Right forelimb (tissue), 1 donor: ENCODE measurements at places on chromosomes 5 and 9.

- DNase-seq: no peak
Observed at GRCh38 chr9:130034570-130034969, 8.4 kb downstream of the FNBP1 start.

GRCh38 chr9:35797311-35798109 is 6.1 kb downstream of the NPR2 start:
- DNase-seq: no peak

GRCh38 chr9:136024696-136025316 is 63.6 kb upstream of the UBAC1 start:
- DNase-seq: peak; percentile 38

GRCh38 chr5:136197462-136198142 is 4.6 kb upstream of the SMIM32 start:
- DNase-seq: no peak

GRCh38 chr5:75053054-75053303 is 621 bp upstream of the GCNT4 start:
- DNase-seq: no peak

- DNase-seq: peak; percentile 62
Observed at GRCh38 chr9:35035851-35036701, 36.3 kb downstream of the VCP start.

GRCh38 chr5:65209341-65209740 is 272.4 kb downstream of the ADAMTS6 start:
- no peak for DNase-seq

GRCh38 chr9:35226651-35227050 is 64.8 kb downstream of the UNC13B start:
- DNase-seq: no peak

DNA sequence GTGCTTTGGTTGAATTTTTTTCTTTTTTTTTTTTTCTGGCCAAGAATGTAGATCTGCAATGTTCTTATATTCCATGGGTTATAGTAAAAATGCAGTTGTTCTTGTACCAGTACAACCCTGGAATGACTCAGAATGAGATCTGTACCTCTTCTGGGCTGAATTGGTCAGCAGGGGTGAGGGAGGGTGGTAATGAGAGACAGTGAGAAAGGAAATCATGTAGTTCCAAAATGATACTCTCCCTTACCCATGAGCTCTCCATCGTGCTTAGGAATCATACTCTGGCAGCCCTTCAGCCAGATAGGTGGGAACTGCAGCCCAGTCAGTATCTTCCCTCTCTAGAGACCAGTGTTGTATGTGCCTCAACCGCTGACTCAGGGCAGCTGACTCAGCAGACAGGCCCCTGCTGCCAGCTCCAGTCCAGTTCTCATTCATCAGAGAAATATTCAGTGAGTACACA is 2.1 kb upstream of the GLIS3 start:
- no peak for DNase-seq

- DNase-seq: no peak
Observed at GRCh38 chr9:81772144-81772543, 82.8 kb upstream of the TLE1 start.

DNA sequence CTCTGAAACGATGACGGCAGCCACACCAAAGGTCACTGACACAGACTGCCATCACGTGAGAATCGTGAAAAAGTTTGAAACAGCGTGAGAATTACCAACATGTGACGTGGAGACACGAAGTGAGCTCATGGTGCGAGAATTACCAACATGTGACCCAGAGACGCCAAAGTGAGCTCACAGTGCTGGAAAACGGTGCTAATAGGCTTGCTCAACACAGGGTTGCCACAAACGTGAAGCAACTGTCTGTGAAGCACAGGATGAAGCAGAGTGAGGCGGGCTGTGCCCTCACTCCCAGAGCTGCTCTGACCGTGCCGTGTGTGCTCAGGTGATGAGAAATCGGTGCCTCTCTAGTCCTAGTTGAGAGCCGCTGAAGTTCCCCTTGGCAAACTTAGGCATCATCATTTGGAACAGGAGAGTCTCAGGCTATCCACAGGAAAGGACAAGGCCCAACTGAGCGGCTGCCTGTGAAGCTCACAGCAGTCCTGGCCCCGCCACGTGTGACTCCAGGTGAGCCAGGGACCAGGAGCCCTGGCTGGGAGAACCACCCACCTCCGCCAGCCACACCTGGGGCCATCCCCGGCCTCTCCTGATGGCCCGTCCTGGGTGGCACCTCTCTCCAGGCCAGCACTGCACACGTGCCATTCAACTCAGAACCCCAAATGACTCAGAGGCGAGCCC is 29.8 kb upstream of the SLC6A3 start:
- DNase-seq: no peak

DNA sequence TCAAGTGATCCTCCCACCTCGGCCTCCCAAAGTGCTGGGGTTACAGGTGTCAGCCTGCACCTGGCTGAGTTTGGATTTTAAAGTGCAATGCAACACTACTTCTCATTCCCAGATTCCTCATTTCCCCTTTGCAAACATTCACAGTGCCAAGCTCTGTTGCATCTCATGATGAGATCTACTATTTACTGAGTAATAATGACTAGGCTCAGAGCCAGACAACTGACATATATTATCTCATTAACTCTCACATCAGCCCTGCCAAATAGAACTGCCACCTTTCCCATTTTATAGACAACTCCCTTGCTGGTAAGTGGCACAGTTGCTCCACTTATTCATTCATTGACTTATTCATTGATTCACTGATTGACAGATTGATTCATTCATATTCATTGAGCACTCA is 7.0 kb downstream of the PDE6A start:
- no peak for DNase-seq

DNA sequence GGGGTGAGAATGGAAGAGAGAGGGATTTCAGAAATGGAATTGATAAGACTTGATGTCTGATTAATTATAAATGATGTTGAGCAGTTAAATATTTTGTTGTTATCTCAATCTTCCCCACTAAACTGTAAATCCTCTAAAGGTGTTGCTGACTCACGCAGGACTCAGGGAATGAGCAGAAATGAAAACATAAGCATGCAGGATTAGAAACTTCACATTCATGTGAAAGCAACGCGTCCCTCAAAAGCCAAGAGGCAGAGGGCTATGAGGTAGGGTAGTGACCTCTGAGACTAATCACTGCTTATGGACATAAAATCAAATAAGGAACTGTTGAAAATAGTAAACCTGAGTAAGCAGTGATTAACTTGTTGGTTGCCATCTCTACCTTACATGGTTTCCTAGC is 21.1 kb downstream of the ADAMTSL1 start:
- DNase-seq: no peak

DNA sequence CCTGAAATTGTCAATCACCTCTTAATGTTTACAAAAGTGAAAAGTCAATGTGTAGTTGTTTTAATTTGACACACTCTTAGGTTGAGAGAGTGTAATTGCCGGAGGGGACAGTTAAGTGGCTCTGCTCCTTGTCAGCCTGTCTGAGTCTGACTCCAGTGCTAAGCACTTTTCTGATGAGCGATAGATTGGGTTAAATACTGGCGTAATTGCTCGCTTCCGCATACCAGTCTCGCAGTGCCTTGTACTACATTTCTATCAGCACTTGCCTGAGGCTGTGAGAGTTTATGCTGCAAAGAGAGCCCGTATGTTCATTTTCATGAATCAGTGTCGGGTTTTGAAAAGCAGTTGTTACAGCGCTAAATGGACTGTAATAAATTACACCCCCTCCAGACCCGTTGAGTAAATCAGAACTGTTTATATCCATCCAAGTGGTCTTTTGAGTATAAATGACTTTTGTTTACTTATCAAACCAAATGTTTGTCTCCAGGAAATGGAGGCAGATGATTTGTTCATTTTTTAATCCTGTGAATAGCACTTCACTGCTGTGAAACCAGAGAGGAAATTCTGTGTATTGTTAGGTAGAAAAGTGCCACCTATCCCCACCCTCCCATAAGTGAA is 41.0 kb upstream of the DMRT3 start:
- no peak for DNase-seq

DNA sequence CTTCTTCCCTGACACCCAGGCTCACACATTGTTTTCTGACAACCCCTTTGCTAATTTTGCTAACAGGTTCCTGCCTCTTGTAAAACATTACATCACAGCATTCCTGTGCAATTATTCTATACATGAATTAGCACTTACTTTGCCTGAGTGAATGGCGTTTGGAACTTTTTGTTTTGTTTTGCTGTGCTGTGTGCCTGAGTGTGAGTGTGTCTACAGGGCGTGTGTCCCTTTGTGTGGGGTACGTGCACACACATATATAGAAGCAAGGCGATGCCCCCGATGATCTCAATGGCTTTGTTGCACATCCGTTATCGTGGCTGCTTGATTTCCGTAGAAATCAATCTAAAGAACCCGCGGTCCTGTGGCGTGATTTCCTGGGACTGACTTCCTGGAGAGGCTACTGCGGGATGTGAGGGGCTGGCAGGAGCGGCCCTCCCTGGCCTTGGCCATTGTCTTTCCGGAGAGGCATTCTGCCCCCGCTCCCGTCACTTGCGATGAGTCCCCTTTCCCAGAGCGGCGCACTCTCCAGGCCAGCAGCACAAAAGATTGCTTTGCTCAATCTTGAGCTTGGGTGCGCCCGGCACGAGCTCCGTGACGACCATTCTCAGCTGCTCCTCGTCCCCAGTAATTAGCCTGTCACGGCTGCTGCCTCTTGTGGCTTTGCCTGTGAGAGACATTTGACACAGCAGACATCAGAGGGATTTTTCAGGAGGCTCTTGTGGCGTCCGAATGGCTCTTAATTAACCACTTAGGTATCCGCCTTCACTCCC is 398.1 kb upstream of the IRX1 start:
- DNase-seq: peak; percentile 60

DNA sequence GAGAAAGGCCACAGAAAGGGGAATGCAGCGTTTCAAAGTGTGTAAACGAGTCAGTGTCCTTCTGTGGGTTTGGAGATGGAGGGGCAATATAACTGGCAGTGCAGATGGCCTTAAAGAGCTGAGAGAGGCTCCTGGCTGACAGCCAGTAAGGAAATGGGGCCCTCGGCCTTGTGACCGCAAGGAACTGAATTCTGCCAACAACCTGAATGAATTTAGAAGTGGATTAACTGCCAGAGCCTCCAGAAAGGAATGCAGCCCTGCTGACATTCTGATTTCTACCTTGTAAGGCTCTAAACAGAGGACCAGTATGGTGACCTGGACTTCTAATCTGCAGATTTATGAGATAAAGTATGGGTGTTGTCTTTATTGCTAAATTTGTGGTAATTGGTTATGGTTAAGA is 17.5 kb upstream of the NREP start:
- peak; percentile 72 for DNase-seq

GRCh38 chr5:56356121-56356835 is 123.1 kb upstream of the ANKRD55 start:
- no peak for DNase-seq

DNA sequence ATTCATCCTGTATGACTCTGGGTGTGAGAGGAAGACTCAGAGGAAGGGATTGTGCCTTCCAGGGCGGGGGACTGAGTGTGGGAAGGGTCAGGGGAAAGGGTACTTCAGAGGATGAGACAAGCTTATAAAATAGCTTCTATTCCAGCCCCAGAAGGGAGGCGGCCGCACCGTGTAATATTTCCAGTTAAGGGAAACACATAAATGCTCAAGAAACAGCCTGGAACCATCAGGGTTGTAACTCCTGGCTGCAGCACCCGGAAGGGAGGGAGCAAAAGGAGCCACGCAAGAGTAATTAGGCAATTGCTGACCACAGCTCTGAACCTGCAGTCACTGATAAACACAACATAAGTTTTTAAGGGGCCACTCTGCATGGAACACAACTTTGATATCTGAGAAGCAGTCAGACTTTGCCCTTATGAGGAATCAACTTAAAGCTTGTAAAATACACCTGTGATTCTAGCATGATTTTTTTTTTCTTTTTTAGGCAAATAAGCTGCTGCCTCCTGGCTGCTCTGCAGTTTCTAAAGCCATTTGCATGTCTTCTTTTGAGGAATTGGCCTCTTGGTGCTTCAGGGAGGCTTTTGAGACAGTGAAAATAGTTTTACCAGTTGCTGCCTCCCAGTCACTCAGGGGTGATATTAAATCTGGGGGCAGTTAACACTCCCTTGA is 382.7 kb downstream of the ENC1 start:
- DNase-seq: peak; percentile 61

GRCh38 chr5:3428334-3428733 is 167.3 kb upstream of the IRX1 start:
- DNase-seq: no peak

DNA sequence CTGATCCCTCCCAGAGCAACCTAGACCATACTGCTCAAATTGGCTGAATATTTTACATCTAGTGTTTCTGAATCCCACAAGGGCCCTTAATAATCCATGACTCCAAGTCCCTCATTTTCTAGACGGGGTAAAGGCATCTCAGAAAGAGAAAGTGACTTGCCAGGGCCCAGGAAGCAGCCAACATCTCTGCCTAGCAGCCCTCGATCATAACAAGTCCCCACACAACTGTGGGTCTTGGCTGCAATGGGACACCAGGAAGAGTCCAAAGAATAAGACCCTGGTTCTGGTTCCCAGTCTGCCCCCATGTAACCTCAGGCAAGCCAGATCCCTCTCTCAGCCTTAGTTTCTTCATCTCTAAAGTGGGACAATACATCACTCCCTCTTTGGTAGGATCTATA is 6.3 kb downstream of the ANXA6 start:
- peak; percentile 48 for DNase-seq

GRCh38 chr9:93295031-93295430 is 111.1 kb downstream of the WNK2 start:
- DNase-seq: no peak

DNA sequence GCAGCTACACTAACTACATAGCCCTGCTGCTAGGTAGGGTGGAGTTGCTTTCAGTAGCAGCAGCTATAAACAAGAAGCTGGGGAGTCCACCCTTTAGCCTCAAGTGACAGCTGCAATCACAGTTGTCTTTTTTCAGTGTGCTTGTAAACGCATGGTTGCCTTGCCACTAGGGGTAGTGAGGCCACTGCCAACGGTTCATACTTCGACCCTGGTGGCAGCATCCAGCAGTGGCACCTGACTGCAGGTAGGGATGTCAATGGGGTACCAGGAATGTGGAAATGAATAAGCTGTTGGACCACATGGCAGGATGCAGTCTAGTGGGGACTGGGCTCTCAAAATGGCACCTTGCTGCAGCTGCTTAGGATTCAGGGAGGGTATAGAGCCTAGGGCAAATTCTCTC is 367.2 kb downstream of the RASEF start:
- no peak for DNase-seq

DNA sequence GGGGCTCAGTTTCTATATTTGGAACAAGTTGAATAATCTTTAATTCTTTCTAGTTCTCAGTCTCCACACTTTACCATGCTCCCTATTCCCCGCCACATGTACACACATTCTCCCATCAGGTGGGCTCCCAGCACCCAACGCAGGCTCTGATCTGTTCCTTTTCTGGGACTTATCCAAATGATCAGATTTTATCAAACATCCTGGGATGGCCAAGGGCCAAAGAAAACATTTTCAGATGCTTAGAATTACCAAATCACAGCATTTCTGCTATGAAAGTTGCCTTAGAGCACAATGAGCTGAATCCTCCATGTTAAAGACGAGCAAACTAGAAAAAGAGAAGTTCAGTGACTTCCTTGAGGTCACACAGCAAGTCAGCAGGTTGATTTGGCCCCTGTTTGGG is 153.4 kb downstream of the SEC61B start:
- no peak for DNase-seq

DNA sequence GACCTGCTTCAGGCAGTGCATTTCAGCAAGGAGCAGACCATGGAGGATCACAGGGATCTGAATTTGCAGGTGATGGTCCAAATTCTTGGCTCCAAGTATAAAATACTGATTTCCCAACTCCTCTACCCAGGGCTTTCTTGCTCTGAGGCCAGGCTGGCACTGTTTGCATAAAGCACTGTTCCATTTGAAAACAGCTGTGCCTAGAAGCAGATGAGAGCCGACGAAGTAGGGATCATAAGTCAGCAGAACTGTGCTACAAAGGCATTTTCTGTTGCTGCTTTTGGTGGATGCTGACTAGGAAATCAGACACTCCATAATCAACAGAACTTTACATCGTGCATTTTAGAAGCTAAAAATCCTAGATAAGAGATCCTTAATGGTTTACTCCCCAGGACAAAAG is 126.4 kb downstream of the MAT2B start:
- no peak for DNase-seq
